Coronary artery (tissue), 2 donors: ENCODE measurements at places on chromosomes 4 and X.
A peak's percentile ranks its signal among the peaks of the same experiment; 100 is the strongest.

- DNase-seq, result no peak
Measured at GRCh38 chr4:123597586-123597985, 201.0 kb downstream of the SPRY1 start.

- DNase-seq, result peak; percentile 81
Measured at GRCh38 chrX:76427560-76428242, at the start of gene MAGEE1. MAGEE1 (plus strand) TSS chrX:76427710; CDS start chrX:76427931, 221 bp downstream.

DNA sequence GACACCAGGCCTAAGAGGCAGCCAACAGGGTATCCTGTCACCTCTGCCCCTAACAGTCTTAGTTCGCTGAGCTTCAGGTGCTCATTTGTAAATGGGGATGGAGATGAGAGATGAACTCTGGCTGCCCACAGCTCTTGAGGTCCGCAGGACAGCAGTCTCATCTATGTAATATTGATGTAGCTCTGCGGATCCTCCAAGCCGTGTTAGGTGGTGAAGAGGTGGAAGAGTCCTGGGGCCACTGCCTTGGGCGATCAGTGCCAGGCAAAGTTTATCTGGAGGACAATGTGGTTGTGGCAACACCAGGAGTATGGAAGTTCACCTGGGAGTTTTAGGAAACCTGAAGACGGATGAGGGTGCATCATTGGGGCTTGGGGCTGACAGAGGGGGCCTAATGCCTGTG, 13.4 kb downstream of the TRO start:
- no peak for DNase-seq

- no peak for DNase-seq
Measured at GRCh38 chrX:38651625-38652601, 90.6 kb downstream of the TSPAN7 start.

DNA sequence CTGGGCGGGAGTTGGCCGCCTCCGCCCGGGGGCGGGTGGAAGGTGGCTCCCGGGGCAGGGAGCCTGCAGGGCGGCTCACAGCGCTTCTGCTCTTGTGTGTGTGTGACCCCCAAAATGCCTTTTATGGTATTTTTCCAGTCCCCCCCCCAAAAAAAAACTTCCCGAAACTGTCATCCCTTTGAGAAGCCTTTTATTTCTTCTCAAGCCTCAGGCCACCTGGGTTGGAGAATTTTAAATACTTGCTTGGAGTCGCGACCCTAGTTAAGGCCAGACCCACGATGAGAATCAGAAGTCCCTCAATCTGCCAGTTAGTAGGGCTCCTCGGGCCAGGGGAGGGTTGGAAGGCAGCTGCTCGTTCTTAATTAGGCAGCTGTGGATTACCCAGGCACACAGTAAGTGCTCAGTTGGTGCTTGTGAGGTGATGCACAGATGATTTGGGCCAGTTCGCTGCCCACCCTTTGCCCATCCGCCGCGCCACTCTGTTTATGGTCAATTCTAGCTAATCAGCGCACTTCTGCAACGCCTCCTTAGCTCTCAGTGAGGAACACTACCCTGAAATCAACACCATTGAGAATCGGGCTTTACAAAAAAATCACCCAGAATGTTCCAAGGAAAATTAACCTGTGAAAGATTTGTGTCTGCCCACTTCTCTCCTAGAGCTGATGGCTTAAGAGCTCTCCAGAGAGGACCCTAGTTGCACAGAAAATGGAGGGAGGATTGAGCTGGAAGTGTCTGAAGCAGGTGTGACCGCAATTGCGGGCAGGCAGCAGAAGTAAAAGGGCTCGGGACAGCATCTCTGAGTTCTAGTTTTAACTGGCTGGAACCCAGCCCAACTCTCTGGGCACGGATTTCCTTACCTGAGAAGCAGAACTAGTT, 648 bp upstream of the SCD5 start:
- no peak for DNase-seq

DNA sequence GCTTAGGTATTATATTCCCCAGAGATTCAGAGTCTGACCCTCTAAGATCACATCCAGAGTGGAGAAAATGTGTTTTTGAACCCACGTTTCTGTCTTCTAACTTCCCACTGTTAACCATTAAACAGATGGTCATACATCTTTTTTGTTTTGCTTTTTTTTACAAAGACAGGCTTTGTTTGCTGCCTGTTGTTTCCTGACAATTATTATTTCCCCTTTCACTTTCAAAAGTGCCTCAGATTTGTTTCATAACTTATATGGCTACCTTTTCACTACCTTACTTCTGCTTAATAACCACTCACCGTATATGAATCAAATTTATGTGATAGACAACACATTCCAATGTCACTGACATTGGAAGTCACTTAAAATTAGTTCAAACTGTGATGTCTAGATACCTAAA, 142.2 kb downstream of the HS3ST1 start:
- DNase-seq, result no peak

DNA sequence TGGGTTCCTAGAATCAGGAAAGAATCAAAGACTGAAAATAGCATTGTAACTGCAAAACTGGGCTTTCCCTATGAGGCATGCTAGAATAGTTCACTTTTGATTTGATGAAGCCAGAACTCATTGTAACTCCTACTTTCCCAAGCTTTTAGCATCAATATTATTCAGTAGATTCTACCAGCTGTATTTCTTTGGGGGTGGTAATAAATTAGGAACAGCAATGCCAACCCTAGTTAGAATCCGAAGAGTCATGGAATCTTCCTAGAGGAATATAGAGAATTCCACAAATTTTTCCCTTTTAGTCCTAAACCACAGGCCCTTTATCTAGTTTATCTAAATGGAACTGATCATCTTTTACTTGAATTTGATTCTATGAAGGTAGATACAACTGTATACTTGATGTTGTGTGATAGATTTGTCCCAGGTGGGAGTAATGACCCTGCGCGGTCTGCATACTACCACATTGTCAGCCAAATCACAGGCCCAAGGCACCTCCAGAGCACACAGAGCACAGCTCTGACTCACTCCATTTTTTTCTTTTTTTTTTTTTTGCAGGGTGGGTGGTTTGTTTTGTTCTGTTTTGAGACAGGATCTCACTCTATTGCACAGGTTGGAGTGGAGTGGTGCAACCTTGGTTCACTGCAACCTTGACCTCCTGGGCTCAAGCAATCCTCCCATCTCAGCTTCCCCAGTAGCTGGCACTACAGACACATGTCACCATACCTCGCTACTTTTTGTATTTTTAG, 66.6 kb downstream of the EDNRA start:
- no peak for DNase-seq

DNA sequence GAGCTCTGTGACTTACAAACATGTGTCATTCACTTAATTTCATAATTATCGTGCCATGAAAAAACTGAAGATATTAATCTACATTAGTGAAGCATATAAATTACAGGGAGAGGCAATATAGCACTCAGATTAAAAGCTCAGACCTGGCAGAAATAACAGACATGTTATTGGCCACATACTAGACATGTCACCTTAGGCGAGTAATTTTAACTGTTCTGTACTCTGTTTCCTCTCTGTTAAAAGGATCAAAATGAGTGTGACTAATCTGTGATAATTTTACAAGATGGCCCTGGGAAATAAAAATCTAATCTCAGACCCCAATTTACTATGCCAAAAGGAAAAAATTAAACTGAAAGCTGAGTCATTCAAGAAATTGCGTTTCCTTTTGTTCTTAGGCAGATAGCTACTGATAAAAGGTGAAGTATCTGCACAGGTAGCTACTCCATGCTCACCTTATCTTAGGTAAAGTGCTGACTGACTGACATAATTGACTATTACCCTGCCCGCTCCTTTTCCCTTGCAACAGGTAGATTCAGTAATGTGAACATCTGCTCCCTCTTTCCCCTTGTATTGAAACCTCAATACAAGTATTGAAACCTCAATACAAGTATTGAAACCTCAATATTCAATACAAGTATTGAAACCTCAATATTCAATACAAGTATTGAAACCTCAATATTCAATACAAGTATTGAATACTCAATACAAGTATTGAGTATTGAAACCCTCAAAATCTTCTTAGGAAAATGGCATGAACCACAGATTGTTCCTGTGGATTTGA, 33.2 kb downstream of the RELL1 start:
- no peak for DNase-seq

- no peak for DNase-seq
Measured at GRCh38 chr4:86847571-86847970, 1.6 kb downstream of the SLC10A6 start.

DNA sequence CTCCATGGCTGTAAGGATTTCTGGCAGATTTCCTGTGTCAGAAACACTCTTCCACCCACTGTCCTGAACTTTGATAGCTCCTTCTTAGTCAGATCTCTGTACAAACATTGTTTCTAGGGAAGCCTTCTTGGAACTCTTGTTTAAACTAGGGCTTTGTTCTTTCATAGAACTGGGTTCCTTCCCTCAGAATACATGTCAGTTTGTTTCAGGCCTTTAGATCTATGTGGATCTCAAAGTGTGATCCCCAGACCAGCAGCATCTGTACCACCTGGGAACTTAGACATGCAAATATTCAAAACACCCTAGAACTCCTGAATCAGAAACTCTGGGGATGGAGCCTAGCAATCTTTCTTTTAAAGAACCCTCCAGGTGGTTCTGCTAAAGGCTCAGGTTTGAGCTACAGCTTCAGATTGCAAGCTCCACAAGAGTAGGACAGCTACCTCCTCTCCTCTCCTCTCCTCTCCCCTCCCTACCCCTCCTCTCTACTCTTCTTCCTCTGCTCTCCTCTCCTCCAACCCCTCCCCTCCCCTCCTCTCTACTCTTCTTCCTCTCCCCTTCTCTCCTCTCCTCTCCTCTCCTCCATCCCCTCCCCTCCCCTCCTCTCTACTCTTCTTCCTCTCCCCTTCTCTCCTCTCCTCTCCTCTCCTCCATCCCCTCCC, 12.7 kb downstream of the RASSF6 start:
- no peak for DNase-seq

GRCh38 chrX:139192386-139192961, 338.1 kb upstream of the F9 start:
- no peak for DNase-seq

DNA sequence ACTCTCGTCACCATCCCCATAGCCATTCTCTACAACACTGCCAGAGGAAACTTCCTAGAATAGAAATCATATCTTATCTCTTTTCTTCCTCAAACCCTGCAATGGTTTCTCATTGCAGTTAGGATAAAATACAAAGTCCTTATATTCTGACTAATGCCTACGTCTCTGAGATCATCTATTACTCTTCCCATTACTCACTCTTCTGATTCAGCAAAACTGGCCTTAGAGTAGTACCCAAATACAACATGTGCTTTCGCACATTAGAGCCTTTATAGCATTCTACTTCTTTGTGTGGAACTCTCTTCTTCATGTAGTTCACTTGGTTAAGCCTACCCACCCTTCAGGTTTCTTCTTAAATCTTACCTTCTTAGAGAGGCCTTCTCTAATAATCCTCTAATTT, 28.0 kb downstream of the LHFPL1 start:
- no peak for DNase-seq

- peak; percentile 73 for DNase-seq
Measured at GRCh38 chrX:119189595-119189994, 46.5 kb upstream of the PGRMC1 start.

- DNase-seq, result no peak
Measured at GRCh38 chr4:82517043-82517442, 44.7 kb downstream of the TMEM150C start.

DNA sequence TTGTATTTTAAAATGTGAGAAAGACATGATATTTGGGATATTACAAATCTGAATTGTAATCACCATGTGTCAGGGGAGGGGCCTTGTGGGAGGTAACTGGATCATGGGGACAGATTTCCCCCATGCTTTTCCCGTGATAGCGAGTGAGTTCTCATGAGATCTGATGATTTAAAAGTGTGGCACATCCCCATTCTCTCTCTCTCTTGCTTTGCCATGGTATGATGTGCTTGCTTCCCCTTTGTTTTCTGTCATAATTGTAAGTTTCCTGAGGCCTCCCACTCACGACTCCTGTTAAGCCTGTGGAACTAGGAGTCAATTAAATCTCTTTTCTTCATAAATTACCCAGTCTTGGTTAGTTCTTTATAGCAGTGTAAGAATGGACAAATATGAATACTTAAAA, 39.0 kb downstream of the CCDC158 start:
- DNase-seq, result no peak

DNA sequence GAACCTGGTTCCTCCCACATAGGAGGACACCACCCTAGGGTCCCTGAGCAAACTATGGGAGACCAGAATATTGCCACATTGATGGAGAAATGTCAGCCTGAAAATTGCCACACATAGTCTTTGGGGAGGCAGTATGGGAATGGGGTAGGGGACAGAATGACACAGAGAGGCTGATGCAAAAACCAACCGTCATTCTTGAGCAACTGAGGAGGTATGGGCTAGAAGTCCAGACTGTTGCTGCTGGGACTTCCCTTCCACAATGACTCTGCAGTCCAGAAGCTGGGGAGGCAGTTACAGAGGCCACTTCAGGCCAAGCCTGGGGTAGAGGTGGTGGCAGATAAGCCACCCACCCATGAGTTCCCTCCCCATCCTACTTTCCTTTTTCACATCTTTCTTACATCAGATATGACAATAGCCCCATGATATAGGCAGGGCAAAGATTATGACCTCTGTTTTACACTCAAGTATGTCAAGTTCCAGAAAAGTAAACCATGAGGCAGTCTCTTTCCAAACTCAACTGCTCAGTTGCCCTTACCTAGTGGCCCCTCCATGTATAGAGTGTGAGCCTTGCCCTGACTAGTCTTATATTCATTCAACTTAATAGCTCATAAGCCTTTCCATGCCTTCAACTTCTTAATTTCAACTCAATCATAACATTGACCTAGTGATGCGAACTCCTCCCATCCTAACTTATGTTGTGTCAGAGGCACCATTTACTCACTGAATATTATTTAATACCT, 41.7 kb downstream of the VSIG4 start:
- no peak for DNase-seq

DNA sequence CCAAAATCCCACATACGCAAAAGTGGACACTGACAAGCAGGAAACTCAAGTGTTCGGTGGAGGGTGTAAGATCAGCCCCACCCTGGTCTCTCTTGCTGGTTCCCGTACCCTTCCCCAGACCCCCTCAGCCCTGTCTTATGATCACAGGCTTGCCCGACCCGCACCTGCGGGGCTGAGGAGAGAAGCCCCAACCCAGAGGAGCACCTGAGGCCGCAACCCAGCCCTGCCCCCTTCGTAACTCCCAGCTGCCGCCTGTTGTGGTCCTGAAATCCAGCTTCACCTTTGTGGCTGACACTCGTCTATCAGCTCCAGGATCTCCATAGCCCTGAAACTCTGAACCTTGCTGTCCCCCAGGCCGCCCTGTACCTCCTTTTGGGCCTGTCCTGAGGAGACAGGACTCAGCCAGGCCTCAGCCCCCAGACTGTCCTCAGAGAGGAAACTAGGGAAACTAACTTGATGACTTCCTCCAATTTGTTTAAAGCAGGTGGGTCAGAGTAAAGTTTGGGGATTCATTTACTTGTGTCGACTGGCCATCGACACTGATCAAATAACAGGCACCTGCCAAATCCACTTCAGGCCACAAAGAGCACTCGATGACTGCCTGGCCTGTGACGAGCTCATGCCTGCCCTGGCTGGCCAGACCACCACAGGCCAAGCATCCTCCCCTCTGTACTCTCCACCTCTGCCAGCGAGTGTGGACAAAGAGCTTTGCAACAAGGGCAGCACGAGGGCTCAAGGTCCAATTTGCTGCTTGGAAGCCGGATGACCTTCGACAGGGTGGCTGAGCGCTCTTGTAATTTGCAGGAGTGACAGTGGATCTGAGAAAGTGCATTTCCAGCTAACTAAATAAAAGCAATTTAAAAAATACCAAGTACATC, 19.3 kb downstream of the DCTD start:
- DNase-seq, result no peak

- no peak for DNase-seq
Measured at GRCh38 chr4:110108422-110108821, 90.0 kb downstream of the ELOVL6 start.

- no peak for DNase-seq
Measured at GRCh38 chr4:186644737-186645261, 78.9 kb downstream of the FAT1 start.

GRCh38 chrX:22135994-22136684, 104.0 kb downstream of the PHEX start:
- DNase-seq, result no peak
